Stimulated activated naive CD8-positive, alpha-beta T cell treated with anti-CD3 and anti-CD28 coated beads, Interleukin-15, amount 100 ng/mL, for 72 hours (primary cell): ENCODE measurements at places on chromosomes 7 and 10.
A peak's percentile ranks its signal among the peaks of the same experiment; 100 is the strongest.

DNA sequence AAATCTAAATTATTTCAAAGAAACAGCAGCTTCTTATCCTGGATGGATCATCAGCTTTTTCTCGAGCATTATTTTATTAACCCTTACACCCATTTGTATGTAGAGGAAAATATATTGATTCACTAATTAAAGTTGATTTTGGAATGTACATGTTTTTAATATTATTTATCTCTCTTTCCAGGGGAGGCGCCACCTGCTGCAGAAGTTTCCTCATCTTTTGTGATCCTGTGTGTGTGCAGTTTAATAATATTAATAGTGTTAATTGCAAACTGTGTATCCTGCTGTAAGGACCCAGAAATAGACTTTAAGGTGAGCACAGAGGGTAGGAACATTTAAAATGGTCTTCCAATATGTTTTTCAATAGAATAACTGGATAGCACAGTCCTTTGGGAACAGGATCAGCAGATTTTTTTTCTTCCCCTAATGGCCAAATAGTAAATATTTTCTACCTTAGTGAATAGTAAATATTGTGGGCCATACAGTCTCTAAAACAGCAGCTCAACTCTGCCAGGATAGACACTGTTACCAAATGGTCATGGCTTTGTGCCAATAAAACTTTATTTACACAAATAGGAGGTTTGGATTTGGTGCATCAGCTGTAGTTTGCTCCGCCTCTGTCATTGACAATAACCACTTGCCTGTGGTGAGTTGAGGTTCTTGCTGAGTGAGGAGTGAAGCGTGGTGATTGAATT is 30.6 kb downstream of the LMTK2 start:
- DNase-seq: no peak

- no peak for DNase-seq
Observed at GRCh38 chr7:111168182-111168581, 77.3 kb downstream of the LRRN3 start.

- DNase-seq: peak; percentile 12
Observed at GRCh38 chr10:60236869-60237524, 152.7 kb downstream of the ANK3 start.

GRCh38 chr10:88216976-88217375 is 353.6 kb downstream of the PTEN start:
- no peak for DNase-seq

GRCh38 chr7:22601003-22601402 is 101.0 kb upstream of the STEAP1B start:
- no peak for DNase-seq

GRCh38 chr7:78074713-78075112 is 276.1 kb downstream of the PHTF2 start:
- DNase-seq: no peak
